Skin of body (tissue), 3 donors: ENCODE measurements at places on chromosomes 3 and 15. TPM values are rescaled to one million over a fixed set of nuclear protein-coding genes. Genes with fewer than 3 reads are reported as not detected.

The CHRNA7 gene
- 1.6 TPM for total RNA-seq

The MRAS gene
- 22.2 TPM for total RNA-seq

The MITF gene
- 43.2 TPM for total RNA-seq

The PLIN1 gene
- total RNA-seq = 119 TPM

The SMARCC1 gene
- total RNA-seq = 58.6 TPM

- DNase-seq = no peak
Measured at GRCh38 chr15:71301958-71302621, 186.8 kb downstream of the THSD4 start.

DNA sequence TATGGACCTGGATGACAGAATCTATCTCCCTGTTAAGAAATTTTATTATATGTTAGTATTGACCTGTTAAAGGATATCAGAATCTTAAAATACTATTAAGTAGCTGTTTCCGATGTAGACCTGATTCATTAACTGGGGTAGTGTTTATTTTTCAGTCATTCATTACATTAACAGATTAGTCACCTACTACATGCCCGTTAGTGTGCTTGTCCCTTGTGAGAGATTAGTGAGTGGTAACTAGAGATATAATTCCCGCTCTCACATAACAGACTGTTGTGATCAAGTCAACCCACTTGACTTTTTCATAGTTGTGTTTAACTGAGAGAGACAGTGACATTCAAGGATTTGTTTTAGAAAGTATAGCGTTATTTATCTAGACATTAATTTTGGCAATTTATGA lies 166.8 kb downstream of the TCF12 start:
- no peak for DNase-seq

- no peak for DNase-seq
Measured at GRCh38 chr3:110856916-110857315, 214.7 kb upstream of the NECTIN3 start.

DNA sequence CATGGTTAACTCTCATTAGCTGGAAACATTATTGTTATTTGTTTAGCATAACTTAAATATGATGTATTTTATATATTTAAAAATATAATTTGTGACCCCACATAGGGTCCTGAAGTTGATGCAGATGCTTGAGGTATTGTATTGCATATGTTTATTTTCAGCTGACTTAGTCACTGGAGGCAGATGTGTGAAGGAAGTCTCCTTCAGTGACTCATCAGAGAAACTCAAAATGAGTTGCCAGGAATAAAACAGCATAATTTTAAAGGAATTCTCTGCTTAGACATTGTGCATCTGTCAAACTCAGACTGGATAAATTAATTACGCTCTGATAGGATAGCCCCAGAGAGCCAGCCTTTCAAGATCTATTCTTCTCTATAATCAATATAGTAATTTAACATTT lies 7.9 kb upstream of the OR4F6 start:
- DNase-seq = no peak

DNA sequence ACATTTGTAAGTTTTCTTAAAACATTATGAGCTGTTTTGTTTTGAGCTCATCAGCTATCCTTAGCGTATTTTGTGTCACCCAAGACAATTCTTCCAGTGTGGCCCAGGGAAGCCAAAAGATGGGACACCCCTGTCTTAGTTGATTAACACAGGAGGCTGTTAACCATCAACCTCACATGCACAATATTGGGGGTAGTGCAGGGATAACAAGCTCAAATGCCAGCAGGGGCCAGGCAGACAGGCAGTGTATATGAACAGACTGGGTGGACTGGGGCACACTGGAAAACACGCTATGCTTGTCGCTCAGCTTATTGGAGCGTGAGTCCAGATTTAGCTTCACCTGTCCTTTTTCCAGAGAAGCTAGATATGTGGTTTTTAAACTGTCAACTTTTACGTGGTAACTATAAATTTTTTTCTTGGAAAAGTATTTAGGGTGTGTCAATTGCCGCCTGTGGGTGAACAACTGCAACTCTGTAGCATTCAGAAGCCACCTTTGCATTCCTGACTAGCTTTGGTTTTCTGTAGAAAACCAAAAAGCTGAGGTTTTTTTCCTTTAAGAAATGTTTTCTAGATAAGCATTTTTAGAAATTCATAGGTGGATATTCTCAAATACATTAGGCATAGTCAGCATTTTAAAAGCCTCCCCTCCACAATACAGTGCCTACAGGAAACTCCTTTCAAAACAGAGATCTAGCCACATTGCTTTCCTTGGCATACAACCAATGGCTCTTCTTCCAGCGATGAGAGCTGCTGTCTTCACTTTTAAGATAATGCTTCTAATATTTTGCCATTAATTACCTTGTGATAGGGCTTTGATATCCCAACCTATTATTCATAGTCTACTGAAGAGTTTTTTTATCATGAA lies 14.6 kb downstream of the PSMD6 start:
- no peak for DNase-seq

DNA sequence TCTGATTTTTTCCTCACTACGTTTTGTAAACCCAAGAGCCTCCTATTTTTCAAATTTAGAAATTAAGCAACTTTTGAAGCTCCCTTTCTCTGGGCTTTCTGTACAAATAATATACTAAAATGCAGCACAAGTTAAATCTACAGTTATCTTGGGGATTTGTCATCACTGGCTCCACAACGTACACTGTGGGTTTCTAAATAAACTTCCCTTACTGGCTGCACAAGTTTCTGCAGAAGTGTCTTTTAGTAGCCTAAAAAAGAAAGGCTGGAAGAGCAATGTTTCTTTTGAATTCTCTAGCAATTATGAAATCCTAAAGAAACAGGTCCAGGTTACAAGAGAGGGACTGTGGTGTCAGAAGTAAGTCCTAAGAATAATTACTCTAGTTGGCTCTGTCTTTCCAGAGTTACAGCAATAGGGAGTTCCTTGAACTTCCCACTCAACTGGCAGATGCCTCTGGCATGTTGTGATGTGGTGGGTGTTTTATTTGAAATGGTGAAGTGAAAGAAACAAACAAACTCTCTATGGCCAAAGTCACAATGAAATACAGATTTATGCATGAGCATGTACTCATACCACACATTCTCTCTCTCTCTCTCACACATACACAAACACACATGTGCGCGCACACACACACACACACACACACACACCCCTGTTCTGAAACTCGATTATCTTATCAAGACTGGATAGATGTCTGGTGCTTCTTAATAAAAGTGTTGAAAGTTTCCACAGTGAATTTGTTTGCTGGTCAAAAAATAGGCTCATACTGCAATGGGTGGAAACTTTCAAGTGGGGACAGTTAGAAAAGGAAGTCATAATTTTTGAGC lies 198.2 kb downstream of the SSR3 start:
- DNase-seq = peak; percentile 30

DNA sequence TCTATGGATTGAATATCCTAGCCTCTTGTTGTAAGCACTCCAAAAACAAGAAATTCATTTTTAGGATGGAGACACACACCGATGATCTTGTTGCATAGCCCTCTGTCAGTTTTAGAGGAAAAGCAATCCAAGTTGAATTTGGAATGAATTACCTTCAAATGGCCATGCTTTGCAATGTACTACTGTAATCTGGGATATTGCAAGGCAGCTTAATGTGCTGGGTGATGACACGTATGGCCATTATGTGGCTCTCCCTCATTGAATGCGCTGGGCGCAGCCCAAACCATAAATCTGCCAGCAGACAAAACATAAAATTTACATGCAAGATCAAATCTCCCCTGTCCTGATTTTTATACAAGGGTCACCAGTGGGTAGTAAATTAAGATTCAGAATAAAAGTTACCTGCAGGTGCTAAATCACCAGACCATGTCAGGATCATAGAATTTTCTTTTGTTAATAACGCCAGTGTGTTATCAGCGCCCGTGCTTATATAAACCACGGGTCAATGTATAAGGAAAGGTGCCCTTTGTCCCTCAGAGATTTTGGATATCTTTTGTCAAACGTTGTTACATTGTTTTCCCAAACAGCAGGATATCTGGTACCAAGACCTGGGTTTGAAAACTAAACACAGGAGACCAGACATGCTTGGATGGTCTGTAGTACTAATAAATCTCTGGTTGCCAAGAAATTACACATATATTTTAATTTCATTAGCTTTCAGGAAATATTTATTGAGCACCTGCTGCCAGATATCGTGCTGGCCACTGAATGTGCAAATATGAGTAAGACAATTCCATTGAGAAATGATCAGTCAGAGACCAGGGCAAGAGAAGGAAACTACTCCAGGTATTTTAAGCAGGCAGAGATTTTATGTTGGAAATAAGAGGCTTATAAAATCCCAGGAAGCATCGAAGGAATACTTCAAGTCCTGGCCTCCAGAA lies 237.1 kb downstream of the EBLN2 start:
- no peak for DNase-seq

DNA sequence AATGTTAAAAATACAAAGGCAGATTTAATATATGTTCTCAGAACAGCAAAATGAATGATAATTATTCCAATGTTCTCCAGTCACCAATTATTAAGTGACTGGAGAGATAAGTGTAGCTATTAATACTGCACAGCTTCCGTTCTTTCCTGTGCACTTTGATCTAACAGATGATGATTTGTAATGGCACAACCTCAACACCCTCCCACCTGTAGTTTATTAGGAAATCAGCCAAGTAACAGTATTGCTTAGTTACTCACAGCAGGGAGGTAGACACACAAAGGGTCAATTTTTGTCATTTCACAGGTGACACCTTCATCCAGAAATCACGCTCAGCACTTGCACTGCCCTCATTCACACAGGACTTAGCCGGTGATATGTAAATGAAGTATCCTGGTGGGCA lies 688.1 kb downstream of the EPHA3 start:
- DNase-seq = no peak

DNA sequence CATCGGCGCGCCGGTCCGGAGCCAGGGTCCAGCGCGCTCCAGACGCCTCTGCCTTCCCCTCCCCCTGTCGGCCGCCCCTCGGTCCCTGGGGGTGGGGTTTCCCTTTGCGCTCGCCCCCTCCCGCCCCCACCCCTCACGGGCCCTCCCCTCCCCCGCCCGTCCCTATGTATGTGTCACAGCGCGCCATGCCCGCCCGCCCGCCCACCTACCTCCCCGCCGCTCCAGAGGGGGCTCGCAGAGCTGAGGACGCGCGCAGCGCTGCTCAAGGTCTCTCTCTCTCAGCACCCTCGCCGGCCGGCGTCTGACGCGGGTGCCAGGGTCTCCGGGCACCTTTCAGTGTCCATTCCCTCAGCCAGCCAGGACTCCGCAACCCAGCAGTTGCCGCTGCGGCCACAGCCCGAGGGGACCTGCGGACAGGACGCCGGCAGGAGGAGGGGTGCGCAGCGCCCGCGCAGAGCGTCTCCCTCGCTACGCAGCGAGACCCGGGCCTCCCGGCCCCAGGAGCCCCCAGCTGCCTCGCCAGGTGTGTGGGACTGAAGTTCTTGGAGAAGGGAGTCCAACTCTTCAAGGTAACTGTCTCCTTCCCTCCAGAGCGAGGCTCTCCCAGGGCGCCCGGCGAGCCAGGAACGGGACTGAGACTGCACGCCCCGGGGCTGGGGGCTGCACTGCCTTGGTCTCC lies at the start of gene ACAN:
Gene ACAN (plus strand): TSS at position 196 of the 679 bp plus-strand sequence. CDS start 32,771 bp downstream, outside the sequence.
- DNase-seq = no peak

GRCh38 chr15:50051811-50052419 lies 67.1 kb downstream of the ATP8B4 start:
- peak; percentile 92 for DNase-seq

DNA sequence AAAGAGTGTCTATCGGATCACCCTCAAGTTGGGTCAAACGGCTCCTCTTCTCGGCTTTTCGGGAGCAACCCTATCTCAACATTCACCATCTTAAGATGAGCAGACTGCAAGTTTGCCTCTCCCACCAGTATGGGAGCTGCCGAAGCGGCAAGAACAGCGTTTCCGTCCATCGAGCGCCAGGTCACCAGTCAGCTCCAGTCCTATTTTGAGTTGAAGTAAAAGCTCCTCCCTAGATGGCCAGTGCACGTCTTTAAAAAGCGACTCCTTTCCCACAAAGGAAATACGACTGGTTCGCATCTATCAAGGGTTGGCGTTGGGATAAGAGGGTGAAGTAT lies 369 bp upstream of the U2SURP start:
- DNase-seq = no peak

DNA sequence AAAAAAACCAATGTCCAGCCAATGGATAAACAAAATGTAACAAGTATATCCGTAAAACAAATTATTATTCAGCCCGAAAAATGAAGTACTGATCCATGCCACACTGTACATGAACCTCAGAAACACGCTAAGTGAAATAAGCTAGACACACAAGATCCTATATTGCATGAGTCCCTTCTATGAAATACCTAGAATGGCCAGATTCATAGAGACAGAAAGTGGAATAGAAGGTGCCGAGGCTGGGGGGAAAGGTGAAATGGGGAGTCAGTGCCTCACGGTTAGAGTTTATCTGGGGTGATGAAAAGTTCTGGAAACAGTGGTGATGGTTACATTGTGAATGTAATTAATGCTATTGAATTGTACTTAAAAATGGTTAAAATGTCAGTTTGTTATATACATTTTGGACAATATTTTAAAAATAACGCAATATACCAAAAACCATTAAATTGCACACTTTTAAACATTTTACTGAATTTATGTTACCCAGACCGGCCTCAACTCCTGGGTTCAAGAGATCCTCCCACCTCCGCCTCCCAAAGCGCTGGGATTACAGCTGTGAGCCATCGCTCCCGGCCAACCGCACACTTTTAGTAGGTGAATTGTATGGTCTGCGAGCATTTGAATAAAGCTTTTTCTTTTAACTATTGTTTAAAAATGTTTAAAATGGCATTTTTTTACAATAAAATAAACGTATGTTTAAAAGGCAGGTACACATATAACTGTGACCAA lies 2.1 kb downstream of the RNF168 start:
- DNase-seq = no peak

DNA sequence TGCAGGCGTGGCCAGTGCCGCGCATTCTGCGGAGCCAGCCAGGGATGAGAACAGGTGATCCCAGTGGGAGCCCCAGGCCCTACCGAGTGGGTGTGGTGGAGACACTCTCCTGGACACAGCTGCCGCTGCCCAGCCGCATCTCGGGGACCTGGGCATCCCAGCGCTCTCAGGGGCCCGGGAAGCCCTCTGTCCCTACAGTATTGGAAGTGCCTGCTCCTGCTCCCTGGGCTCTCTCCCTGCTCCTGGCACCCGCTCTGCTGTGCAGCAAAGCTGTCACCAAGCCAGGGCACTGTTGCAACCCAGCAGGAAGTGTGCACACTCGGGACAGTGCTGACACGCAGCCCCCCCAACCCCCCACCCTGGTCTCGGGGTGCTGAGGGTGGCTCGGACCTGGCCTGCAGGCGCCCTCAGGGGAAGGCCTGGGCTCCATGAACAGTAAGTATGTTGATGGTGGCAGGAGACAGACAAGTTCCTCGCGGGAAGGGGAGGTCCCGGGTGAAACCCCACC lies 1177.4 kb upstream of the GBE1 start:
- no peak for DNase-seq

- DNase-seq = no peak
Measured at GRCh38 chr3:84442533-84442932, 516.3 kb upstream of the CADM2 start.

GRCh38 chr15:34335176-34336032 lies 2.2 kb downstream of the SLC12A6 start:
- no peak for DNase-seq
